ENCODE measurements at places on chromosomes 12 and 14.

DNA sequence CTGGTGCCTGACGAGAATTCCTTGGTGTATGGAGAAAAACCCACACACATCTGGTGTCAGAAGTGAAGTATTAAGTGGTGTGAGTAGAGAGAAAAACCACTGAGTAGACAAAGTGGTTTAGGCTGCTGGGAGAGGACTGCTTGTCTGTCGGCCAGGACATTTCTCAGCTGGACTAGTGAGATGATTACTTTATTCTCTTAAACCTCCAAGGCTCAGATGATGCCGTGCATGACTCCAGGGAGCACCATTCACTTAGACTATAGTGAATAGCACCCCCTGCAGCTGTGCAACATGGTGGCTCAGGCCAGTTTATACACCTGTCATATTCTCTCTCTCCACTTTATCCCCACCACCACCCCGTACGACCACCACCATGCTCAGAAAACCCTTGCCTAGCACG is 28.5 kb upstream of the NFYB start:
- DNase-seq: no peak

DNA sequence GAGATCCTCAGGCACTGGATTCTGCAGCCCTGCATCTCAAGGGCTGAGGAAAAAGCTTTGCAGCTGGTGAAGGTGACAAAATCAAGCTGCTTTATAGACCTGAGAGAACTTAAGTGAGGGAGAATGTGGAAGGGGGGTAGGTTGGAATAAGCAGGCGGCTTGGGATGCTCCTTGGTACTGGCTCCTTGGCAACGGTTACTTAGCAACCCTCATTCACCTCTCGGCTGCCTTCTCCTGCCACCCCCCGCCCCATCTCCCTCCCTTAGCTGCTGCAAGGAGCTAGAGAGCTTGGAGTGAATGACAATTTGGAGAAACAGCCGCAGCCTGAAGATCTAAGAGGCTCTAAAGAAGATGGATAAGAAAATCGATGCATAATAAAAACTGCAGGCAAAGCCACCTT is 44.1 kb upstream of the CISTR start:
- DNase-seq: no peak

DNA sequence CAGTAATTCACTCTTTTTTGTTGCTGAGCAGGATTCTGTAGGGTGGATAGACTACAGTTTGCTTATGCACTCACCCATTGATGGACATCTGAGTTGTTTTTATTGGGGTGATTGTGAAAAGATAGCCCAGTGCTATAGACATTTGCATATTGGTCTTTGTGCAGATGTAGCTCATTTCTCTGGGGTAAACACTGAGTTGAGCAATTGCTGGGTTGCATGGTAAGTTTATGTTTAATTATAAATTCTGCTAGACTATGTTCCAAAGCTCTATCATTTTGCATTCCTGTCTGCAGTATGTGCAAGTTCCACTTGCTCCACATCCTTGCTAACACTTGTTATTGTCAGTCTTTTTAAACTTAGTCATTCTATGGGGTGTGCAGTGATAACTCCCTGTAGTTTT is 65.4 kb upstream of the RFLNA start:
- DNase-seq: no peak

DNA sequence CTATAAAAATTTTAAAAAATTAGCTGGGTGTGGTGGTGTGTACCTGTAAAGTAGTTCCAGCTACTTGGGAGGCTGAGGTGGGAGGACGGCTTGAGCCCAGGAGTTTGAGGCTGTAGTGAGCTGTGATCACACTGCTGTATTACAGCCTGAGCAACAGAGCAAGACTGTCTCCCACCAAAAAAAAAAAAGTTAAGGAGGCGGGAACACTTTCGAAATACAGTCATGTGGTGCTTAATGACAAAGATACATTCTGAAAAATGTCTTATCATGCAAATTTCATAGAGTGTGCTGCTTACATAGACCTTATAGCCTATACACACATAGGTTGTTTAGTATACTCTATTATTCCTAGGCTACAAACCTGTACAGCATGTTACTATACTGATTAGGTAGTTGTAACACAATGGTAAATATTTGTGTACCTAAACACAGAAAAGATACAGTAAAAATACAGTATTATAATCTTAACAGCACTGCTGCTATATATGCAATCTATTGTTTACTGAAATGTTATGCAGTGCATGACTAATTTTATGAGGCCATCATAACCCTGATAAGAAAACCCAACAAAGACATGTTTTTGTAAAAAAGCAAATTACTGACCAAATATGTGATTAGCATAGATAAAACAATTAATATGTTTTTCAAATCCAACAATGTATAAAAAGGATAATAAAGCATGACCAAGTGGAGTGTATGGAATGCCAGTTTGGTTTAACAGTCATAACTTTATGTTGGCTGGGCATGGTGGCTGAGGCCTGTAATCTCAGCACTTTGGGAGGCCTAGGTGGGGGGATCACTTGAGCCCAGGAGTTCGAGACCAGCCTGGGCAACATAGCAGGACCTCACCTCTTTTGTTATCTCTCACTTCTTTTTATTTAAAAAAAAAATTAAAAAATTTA is 11.4 kb downstream of the EIF2S1 start:
- no peak for DNase-seq

DNA sequence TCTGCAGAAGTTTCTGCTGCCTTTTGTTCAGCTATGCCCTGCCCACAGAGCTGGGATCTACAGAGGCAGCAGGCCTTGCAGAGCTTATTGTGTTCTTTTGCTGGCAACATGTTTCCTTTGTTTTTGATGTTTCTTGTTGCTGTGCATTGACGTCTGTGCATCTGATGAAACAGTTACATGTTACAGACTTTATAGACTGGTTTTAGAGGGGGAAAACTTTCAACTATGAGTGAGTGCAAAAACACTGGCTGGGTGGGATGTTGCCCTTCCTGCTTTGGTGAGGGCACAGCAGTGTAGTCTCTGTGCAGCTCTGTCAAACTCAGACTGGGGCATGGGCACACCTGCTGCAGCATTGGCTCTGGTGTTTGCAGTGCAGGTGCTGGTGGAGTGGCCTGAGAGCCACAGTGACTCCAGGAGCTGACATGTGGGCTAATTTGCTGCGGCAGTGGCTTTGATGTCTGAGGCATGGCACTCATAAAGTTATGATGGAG is 26.9 kb downstream of the CLEC6A start:
- DNase-seq: no peak

GRCh38 chr12:46357438-46358324 is 14.9 kb downstream of the SLC38A2 start:
- DNase-seq: no peak

DNA sequence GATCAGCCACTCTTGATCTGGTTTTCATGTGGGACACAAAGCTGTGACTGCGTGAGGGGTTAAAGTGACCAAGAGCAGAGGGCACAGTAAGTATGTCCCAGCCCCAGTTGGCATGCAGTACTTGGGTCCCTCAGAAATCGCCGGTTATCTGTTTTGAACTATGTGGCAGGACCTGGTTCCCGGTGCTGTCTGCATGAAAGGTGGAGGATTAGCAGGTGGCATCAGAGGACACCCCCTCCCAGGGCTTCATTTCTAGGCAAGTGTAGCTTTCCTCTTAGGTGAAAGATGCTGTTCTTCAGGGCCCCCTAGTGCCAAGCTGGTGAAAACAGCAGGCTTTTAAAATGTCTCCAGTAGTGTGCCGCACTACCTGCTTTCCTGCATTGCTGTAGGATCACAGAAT is 57.1 kb downstream of the ATG14 start:
- DNase-seq: peak; percentile 77

GRCh38 chr12:41333974-41334373 is 145.9 kb downstream of the PDZRN4 start:
- DNase-seq: no peak

DNA sequence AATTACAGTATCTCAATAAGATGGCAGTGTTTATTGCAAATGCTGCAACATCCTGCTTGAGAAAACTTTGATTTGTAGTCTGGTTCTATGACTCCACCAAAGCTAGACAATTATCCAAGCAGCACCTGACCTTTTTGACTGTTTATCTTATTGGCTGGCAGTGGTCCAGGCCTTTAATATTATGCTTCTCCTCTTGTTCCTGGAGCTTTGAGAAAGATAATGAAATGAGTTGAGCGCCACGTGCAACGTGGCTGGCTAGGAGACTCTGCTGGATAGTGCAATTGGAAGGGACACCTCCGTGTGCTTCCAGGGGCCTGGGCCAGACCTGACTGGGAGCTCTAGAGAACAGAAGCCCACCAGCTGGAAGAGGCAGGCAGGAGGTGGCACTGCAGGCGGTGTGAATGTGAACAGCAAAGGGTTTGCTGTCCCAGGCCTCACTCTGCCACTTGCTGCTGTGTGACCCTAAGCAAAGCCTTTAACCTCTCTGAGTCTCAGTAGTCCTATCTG is 349.3 kb downstream of the CACNA1C start:
- no peak for DNase-seq

GRCh38 chr12:806200-806791 is 53.9 kb downstream of the WNK1 start:
- DNase-seq: no peak

DNA sequence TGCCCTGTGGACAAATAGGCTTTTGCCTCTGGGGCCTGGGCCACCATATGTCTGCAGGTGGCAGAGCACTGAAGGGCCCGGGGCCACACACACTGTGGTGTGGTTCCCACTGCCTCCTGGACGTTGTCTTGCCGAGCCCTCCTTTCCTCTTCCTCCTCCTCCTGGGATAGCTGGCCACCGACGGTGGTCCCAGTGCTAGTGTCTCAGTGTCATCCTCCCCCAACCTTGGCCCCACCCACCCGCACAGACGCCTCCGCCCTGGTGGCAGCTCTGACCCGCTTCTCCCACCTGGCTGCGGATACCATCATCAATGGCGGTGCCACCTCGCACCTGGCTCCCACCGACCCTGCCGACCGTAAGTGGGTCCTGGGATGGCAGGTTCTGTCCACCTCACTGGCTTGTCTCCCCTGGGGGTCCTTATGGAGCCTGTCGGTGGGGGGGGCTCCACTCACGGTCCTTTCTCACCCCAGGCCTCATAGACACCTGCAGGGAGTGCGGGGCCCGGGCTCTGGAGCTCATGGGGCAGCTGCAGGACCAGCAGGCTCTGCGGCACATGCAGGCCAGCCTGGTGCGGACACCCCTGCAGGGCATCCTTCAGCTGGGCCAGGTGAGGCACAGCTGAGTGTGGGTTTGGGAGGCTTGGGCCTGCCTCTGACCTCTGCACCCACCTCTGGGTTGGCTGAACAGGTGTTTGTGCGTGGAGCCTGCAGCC is 23.5 kb downstream of the HIP1R start:
- no peak for DNase-seq

- no peak for DNase-seq
Observed at GRCh38 chr12:91889059-91889458, 256.6 kb downstream of the BTG1 start.

DNA sequence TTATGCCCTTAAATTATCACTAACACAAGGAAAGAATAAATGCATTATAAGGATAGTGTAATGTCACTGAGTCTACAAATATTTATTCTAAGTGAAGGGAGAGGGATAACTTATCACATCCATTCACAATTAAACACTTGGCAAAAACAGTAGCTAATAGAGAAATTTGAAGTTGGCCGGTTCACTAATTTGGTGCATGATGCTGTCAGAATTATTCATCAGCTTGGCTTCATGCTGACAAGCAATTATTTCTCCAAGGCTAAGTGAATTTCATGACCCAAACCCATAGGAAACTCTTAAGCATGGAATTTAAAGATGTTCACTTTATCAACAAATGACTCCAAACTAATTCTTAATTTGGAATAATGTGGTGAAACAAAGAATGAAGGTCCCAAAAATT is 25.0 kb upstream of the NR1H4 start:
- no peak for DNase-seq

DNA sequence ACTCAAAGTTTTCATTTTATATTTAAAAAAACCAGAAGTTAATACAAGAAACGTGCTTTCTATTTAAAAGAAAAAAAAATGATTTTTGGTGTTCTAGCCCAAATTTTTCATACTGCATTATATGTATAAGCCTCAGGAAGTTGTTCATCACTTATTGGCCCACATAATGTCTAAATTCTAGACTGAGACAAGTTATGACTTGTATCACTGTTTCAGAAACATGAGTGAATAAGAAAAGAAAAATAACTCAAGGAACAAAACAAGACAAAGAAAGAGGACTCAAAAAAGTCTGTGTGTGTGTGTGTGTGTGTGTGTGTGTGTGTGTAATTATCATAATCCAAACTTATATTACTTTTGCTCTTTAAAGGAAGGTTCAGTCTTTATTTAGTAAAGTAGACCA is 929.8 kb downstream of the GALC start:
- no peak for DNase-seq

GRCh38 chr12:81617915-81618314 is 141.2 kb downstream of the PPFIA2 start:
- no peak for DNase-seq

- no peak for DNase-seq
Observed at GRCh38 chr12:107486140-107486892, 199.3 kb upstream of the PWP1 start.

DNA sequence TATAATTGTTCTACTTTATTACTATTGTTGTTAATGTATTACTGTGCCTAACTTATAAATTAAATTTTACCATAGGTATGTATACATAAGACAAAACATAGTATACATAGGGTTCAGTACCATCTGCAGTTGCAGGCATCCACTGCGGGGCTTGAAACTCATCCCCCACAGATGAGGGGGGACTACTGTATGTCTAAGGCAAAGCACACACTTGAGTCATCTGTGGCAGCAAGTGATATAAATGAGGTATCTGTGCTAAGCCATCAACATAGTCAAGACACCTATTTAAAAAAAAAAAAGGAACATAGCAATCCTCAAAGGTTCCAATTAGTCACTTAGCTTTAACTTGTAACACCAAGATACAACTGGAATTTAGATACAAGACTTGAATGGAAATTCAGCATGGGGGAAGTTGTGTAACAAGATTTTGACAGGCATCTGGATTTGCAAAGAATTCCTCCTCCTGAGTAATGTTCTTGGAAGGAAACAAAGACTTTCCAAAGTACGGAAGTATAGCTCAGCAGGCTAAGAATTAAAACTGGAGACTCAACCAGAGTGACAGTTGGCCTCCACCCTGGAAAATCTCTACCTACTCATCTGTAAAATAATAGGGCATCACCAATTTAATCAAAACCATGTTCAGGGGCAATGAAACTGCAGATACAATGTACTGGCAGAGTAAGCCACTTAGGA is 14.9 kb downstream of the DCAF5 start:
- DNase-seq: no peak

- no peak for DNase-seq
Observed at GRCh38 chr12:24561411-24561871, 387.5 kb downstream of the BCAT1 start.

- no peak for DNase-seq
Observed at GRCh38 chr12:124702736-124703135, 135.3 kb upstream of the NCOR2 start.

GRCh38 chr12:79255288-79255687 is 390.7 kb downstream of the SYT1 start:
- no peak for DNase-seq

GRCh38 chr12:123923038-123923437 is 49.6 kb downstream of the CCDC92 start:
- DNase-seq: no peak

GRCh38 chr14:54589843-54590242 is 22.9 kb downstream of the SAMD4A start:
- no peak for DNase-seq

- DNase-seq: no peak
Observed at GRCh38 chr14:95700221-95700976, 13.5 kb downstream of the TCL1A start.

All from WERI-Rb-1 (cell line).